ENCODE measurements at places on chromosomes 2 and 18. TPM values are rescaled to one million over a fixed set of nuclear protein-coding genes. Genes with fewer than 3 reads are reported as not detected.

The RBFA gene
- 31.0 TPM for total RNA-seq

The DYNAP gene
- not detected for total RNA-seq

The PAIP2B gene
- 13.3 TPM for total RNA-seq

The IL36RN gene
- total RNA-seq: not detected

The AKAIN1 gene
- 2.5 TPM for total RNA-seq

The CFLAR gene
- total RNA-seq: 26.6 TPM

The SERPINB11 gene
- total RNA-seq: not detected

The MBP gene
- total RNA-seq: 10.1 TPM

The FOXI3 gene
- 0.25 TPM for total RNA-seq

The SLC38A11 gene
- total RNA-seq: 1.7 TPM

The MEP1B gene
- under 0.01 TPM for total RNA-seq

The LRP2 gene
- total RNA-seq: 0.49 TPM

The GPR45 gene
- 1.7 TPM for total RNA-seq

The MAP4K3 gene
- total RNA-seq: 79.7 TPM

The GALNT13 gene
- total RNA-seq: 22.1 TPM

The GREB1L gene
- 0.74 TPM for total RNA-seq

The CHRND gene
- not detected for total RNA-seq

The CASP8 gene
- 0.98 TPM for total RNA-seq

The KCNK3 gene
- total RNA-seq: 4.2 TPM

The RMC1 gene
- total RNA-seq: 22.4 TPM

The CYRIA gene
- 189 TPM for total RNA-seq

The MROH2A gene
- not detected for total RNA-seq

The RND3 gene
- total RNA-seq: 116 TPM

The RBM43 gene
- total RNA-seq: 3.9 TPM

The GPAT2 gene
- 0.49 TPM for total RNA-seq

The UGT1A8 gene
- not detected for total RNA-seq

The LOXHD1 gene
- 0.25 TPM for total RNA-seq

The RBM44 gene
- total RNA-seq: 3.4 TPM
